Osteocyte (in vitro differentiated cells): ENCODE measurements at places on chromosomes 11 and 22. TPM values are rescaled to one million over a fixed set of nuclear protein-coding genes. Genes with fewer than 3 reads are reported as not detected.
A peak's percentile ranks its signal among the peaks of the same experiment; 100 is the strongest.

- no peak overlapping the region for H3K4me3 ChIP-seq
- peaks cover 8% of the 10 kb centered on the region for H3K4me1 ChIP-seq
- DNase-seq: peak; percentile 65
- H3K27ac ChIP-seq: no peak overlapping the region
- no peaks in the 10 kb centered on the region for H3K27me3 ChIP-seq
These were observed 25.3 kb upstream of the CSNK2A3 start for GRCh38 chr11:11378184-11378940.

DNA sequence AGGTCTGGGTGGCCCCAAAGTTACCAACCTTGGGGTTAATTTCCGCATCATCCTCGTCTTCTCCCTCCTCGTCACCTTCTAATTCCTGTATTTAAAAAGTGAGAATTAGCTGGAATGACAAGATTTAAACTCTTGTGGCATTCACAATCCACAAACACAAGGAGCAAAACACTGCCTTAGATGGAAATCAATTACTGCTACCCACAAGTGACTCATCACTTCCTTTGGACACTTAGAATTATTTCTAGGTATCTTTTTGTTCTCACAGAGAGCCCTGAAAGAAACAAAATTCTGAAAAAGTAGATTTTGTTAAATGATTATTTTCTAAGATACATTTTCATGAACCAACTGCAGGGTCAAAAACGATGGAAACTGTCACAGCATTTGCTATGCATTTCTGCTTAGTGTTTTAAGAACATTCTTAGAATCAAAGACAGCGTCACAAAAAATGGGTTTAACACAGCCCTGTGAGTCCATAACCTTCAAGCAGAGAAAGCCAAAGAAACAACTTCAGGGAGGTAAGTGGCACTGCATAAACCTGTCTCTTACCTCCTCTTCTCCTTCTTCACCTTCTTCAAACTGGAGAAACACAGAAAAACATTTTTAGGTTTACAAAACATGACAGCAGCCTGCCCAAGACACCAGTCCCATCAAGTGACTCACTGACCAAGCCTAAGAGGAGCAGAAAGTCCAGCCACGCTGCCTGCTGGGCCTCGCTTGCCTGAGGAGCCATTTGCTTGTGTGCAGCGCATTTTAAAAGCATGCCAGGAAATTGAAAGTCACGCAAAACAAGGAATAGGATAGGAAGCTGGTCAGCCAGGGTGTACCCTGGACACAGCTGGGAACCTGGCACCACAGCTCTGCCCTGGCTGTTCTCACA is 22.3 kb upstream of the PHLDA2 start:
- peaks cover 49% of the 10 kb centered on the region for H3K36me3 ChIP-seq
- H3K4me1 ChIP-seq: peaks cover 80% of the 10 kb centered on the region

DNA sequence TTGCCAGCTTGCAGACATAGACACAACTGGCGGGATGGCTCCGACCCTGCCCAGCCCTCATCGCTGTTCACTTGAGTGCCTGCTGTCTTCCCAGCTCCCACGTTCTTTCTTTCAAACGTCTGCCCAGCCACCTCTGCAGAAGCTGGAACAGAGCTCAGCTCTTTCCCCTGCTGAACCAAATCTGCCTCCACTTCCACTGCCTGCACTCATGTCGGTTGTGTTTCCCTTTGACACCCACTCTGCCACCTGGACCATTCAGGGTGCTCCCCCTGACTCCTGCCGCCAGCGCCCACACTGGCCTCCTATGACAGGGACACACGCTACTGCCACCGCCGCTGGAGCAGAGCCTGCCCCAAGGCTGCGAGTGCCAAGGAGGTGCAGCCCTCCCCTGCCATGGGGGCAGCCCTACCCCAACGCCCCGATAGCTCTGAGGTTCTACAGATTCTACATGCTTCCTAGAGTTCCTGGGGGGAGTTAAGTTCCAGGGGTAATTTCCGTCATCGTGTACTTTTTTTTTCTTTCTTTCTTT is 37.9 kb downstream of the TST start:
- peaks cover 9% of the 10 kb centered on the region for H3K4me1 ChIP-seq
- no peak overlapping the region for H3K4me3 ChIP-seq

GRCh38 chr22:44454113-44454769 is 43.8 kb downstream of the RTL6 start:
- DNase-seq: peak; percentile 66
- no peaks in the 10 kb centered on the region for H3K27me3 ChIP-seq
- H3K4me1 ChIP-seq: peaks cover 6% of the 10 kb centered on the region
- no peak overlapping the region for H3K27ac ChIP-seq
- no peak overlapping the region for H3K4me3 ChIP-seq

GRCh38 chr11:125457814-125458343 is 38.2 kb downstream of the FEZ1 start:
- H3K4me3 ChIP-seq: no peak overlapping the region
- peak overlapping the region; percentile 73 for H3K27ac ChIP-seq
- no peaks in the 10 kb centered on the region for H3K27me3 ChIP-seq
- H3K36me3 ChIP-seq: no peaks in the 10 kb centered on the region
- peak; percentile 57 for DNase-seq

DNA sequence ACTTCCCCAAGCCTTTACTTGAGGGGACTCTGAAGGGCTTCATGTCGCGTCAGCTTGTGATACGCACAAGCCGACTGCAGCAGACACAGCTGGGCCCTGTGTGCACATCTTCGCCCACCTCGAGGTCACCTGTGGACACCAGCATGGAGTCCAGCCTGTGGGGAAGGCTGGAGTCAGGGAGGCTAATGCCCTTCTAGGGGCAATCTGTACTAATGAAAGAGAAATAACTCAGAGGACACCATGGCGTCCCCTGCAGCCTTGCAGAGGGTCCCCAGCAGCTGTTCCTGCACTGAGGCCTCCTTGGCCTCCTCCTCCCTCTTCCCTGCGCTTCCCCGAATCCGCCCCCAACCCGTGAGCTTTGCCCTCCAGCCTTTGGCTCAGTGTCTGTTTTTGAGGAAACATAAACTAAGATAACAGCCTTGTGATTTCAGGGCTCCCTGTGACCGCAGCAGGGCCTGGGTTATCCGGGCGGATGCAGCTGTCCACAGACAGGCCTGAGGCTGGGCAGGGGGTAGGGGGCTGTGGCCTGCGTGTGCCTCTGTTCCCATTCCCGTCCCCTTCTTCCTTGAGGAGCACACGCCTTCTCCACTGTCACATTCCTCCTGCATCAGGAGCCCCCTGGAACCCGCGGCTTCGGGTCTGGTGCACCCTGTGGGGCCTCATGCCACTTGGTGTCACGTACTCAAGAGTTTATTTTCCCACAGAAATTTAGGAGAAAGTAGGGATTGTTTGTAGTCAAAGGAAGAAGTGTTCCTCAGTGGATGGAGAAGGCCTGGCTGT is 25.0 kb downstream of the KRTAP5-5 start:
- H3K4me3 ChIP-seq: no peak overlapping the region
- DNase-seq: no peak
- no peaks in the 10 kb centered on the region for H3K4me1 ChIP-seq
- H3K36me3 ChIP-seq: no peaks in the 10 kb centered on the region

The FDXACB1 gene
- 1.9 and 2.5 TPM in 2 replicates for total RNA-seq

DNA sequence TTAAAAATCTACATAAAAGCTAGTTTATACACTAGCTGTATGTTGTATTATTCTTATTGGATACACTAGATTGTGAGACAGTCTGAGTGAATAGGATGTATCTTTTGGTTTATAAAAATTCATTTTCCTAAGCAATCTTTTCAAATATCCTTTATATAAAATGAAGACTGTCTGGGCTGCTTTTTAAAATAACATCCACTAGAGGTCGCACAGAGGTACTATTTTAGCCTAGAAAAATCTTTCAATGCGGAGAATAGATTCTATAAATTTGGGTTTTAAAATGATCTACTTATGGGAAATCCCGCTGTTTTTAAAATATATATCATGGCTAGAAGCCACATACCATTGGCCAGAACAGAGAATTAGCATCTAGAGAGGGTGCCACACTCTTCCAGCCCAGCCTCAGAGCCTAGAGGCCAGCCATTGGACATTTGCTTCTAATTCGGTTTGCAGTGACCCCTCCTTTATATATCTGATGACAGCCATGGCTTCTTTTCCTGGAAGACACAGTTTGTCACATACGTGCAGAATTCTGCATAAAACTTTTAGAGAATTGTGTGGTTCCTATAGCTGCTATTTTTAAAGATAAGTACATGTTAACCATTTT is 7.3 kb downstream of the C11orf97 start:
- no peaks in the 10 kb centered on the region for H3K36me3 ChIP-seq
- H3K27me3 ChIP-seq: peaks cover 25% of the 10 kb centered on the region
- DNase-seq: no peak
- H3K27ac ChIP-seq: no peak overlapping the region

DNA sequence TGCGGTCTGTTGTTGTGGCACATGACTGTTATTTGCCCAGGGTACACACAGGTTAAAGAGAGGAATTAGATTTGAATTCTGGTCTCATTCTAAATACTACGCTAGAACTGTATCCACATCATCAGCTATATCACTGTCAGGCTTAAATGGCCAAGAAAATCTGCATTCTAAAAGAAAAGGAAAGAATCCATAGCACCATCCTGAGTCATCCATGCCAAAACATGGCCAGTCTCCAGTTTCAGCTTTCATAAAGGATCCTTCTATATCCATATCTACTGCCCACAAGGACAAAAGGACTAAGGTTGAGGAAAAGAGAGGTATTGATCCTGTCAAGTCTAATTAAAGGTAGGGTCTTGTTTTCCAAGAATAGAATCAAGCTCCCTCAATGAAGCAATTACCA is 73.6 kb upstream of the GDPD4 start:
- DNase-seq: no peak
- H3K4me1 ChIP-seq: peaks cover 14% of the 10 kb centered on the region
- no peak overlapping the region for H3K4me3 ChIP-seq
- H3K27ac ChIP-seq: no peak overlapping the region
- no peaks in the 10 kb centered on the region for H3K27me3 ChIP-seq

The MRPL11 gene
- 42.1 and 45.4 TPM in 2 replicates for total RNA-seq

- no peak overlapping the region for H3K27ac ChIP-seq
- H3K4me1 ChIP-seq: no peaks in the 10 kb centered on the region
- no peaks in the 10 kb centered on the region for H3K27me3 ChIP-seq
- no peak for DNase-seq
These were observed 400.5 kb downstream of the NELL1 start for GRCh38 chr11:21069909-21070308.

GRCh38 chr11:126474220-126474619 is 118.7 kb downstream of the ST3GAL4 start:
- DNase-seq: no peak
- H3K36me3 ChIP-seq: no peaks in the 10 kb centered on the region
- peaks cover 13% of the 10 kb centered on the region for H3K4me1 ChIP-seq
- H3K4me3 ChIP-seq: no peak overlapping the region
- no peaks in the 10 kb centered on the region for H3K27me3 ChIP-seq
